ENCODE measurements at places on chromosomes 12 and 14. TPM values are rescaled to one million over a fixed set of nuclear protein-coding genes. Genes with fewer than 3 reads are reported as not detected.

Gene TAS2R13
- total RNA-seq: under 0.01 TPM

Gene MGAT4C
- not detected for total RNA-seq

Gene CCDC196
- not detected for total RNA-seq

Gene ATP2A2
- total RNA-seq: 234 TPM

Gene PLA2G1B
- total RNA-seq: not detected

Gene SLC5A8
- not detected for total RNA-seq

Gene MUCL1
- not detected for total RNA-seq

Gene POLE2
- 1.4 TPM for total RNA-seq

Gene ALX1
- total RNA-seq: under 0.01 TPM

Gene POTEM
- not detected for total RNA-seq

Gene LAG3
- total RNA-seq: not detected

Gene KCNA5
- total RNA-seq: not detected

Gene ACSM4
- not detected for total RNA-seq

Gene PMCH
- not detected for total RNA-seq

Gene RITA1
- total RNA-seq: 18.5 TPM

Gene FBLN5
- total RNA-seq: 0.34 TPM

Gene ADCY6
- total RNA-seq: 19.1 TPM

Gene TGM1
- total RNA-seq: 87.8 TPM

Gene POMT2
- 20.7 TPM for total RNA-seq

Gene WIF1
- total RNA-seq: not detected

Gene TCL1B
- total RNA-seq: not detected

Gene PRB2
- total RNA-seq: not detected

Gene SDR9C7
- total RNA-seq: 2.7 TPM

Gene RNASE2
- total RNA-seq: not detected

Gene PTGES3
- 96.0 TPM for total RNA-seq

Gene SLC6A13
- total RNA-seq: under 0.01 TPM

Gene METTL25
- 3.4 TPM for total RNA-seq

Gene LRRK2
- 0.34 TPM for total RNA-seq

Gene CGRRF1
- total RNA-seq: 31.1 TPM

Gene TSPAN9
- 5.1 TPM for total RNA-seq

Gene GNG2
- not detected for total RNA-seq

Gene GALC
- total RNA-seq: 21.1 TPM

Gene MGP
- total RNA-seq: not detected

Gene ADGRD1
- not detected for total RNA-seq

Gene RAD51AP1
- total RNA-seq: 0.68 TPM

Gene GPR84
- total RNA-seq: 0.07 TPM

Gene SMAGP
- total RNA-seq: 8.9 TPM

Gene KCNK10
- total RNA-seq: under 0.01 TPM

Gene SLC6A15
- total RNA-seq: 40.5 TPM

Gene LRP1-AS
- total RNA-seq: not detected

Gene TGFB3
- 3.2 TPM for total RNA-seq

Gene INHBC
- not detected for total RNA-seq

Gene TXNDC16
- 2.1 TPM for total RNA-seq

Gene CD69
- total RNA-seq: not detected

Gene SLC25A21
- 1.4 TPM for total RNA-seq

Gene TBC1D30
- total RNA-seq: 1.9 TPM

Gene TMPRSS12
- not detected for total RNA-seq

Gene CACNA1C
- under 0.01 TPM for total RNA-seq

Gene AKAP5
- under 0.01 TPM for total RNA-seq

Gene UBR7
- total RNA-seq: 24.5 TPM
